ENCODE measurements at places on chromosomes 5 and 9.

DNA sequence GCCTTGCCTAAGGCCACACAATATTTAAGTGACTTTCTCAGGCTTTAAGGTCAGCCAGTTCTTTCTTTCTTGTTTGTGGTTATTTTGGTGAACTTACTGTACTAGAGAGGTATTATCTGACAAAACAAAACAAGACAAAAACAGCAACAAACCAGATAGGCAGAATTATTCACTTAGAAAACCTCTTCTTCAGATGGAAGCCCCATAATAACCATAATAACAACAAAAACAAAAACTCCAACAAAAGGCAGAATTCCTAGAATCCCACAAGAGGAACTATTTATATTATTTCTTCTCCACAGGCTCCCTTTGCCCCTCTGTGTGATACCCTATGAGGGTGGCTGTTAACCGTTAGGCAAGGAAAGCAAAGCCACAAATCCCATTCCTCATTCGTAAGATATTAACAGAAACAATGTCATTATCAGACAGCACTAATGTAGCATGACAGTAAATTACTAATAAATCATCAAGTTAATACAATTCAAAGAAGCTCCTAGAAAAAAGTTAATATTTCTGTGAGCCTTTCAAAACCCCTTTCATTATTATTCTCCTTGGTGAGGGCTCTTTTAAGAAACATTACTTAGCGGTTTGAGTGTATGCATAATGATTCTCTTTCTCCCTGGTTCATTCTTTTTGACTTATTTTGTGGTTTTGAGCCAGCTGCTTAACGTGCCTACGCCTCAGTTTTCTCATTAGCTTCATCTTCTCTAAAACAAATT, 274.9 kb downstream of the EFNA5 start:
- no peak for DNase-seq

GRCh38 chr9:22722492-22722891, 275.9 kb downstream of the DMRTA1 start:
- DNase-seq = no peak

DNA sequence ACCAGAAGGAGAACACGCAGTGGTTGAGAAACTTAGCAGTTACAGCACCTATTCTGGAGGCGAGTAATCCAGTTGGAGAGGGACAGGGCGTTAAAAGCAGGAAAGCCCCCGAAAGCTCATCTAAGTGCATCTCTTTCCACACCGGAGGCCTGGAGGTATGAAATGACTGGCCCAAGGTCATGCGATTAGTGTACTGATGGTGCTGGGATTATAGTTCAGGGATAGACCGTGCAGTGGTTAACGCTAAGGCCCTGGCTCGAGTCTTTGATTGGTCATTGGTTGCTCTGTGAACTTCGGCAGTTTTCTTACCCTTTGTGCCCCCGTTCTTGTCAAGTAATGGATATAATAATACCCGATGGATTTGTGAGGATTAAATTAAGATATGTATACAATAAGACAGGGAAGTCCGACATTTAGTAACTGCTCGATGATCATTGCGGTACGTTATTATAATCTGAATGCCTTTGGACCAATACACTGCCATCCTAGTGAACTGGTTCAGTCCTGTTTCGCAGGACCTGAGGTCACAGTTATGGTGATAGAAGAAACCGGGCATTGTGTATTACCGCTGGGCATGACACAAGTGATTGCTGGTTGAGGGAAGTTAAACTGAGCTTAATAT, 960 bp downstream of the CANX start:
- no peak for DNase-seq

GRCh38 chr5:138138949-138139780, at the start of gene NME5:
NME5 (minus strand) TSS chr5:138139428; CDS start chr5:138138780, 648 bp downstream.
- DNase-seq = no peak

DNA sequence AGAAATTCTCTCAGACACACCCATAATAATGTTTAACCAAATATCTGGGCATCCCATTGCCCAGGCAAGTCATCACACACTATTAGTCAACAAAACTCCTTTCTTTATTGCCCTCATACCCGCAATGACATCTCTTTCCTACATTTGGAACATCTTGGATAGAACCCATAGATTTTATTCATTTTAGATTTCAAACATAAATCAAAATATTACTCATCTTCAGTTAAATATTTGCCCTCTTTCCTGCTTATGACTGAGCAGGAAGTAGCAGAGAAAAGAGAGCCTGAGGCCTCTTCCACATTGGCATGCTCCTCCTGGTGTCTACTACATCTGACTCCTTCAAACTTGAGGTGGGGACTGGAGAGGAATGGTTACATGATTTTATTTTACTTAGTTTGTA, 592.0 kb downstream of the CHSY3 start:
- no peak for DNase-seq

DNA sequence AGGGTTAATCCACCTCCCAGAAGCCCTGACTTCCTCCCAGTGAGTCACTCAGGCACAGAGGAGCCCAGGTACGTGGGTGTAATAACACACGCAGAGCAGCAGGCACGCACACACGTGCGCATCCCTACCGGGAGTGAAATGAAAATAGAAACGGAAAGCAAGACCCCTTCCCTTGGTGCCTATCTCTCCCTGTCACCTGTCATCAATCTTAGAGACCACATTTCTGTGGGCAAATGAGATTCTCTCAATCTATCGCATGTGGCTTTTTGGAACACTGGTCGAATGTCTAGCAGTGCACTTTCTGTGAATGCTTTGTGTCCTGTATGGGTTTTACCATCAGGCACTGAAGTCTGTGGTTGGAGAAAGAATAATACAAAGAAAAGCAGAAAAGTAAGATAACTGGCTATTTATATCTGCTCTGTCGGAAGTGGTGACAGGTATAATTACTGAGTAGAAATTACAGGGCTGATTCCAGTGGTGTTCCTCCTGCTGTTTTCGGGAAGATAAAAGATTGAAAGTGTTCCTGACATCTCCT, 137.7 kb upstream of the GRIA1 start:
- DNase-seq = no peak

DNA sequence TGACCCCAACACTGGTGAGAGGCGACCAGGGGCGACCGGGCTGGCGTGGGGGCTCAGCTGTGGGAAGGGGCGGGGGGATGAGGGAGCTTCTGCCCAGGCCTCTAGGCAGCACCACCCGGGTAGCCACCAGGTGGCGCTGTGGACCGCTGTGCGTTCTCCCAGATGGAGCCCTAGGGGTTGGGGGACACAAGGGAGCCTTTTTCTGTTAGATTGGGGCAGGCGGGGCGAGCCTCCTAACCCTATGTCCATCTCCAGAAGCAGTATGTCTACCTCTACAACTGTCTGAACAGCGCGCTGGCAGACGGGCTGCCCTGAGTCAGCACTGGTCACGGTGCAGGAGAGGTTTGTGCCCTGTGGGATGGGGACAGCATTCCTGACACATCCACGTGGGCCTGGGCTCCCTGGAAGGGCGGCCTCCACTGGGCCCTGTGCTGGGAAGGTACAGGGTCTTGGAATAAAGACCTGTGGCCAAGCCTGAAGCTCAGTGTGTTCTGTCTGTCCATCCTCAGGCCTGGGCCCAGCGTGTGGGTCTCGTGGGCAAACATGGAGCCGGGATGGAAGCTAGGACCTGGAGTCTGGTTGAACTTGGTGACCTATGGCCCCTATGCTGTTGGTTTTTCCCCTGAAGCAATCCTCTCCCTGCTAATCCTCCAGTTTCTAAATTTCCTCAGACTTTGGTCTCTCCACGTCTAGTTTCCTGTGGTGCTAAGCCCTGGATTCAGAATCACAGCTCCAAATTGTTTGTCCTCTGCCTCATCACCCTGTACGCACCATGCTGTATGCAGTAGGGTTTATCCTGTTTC, 23.1 kb upstream of the SPTLC1 start:
- no peak for DNase-seq

GRCh38 chr9:12851341-12852090, 76.7 kb downstream of the LURAP1L start:
- DNase-seq = no peak

DNA sequence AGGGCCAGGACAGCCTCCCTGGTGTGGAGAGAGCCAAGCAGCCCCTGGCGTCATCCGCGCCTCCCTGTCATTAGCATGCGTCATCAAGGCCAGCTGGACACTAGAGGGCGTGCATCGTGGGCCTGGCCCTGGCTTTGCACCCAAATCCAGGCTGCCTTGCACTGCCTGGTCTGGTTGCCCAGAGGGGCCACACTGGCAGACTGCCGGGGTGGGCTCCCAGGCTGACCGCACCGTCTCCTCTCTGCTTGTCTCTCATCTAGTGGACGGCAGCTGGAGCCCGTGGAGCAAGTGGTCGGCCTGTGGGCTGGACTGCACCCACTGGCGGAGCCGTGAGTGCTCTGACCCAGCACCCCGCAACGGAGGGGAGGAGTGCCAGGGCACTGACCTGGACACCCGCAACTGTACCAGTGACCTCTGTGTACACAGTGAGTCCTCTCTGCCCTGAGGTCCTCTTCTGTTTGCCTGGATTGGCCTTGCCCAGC, 29.0 kb downstream of the HK3 start:
- DNase-seq = no peak

- no peak for DNase-seq
Measured at GRCh38 chr9:123544007-123544827, 188.2 kb downstream of the CRB2 start.

DNA sequence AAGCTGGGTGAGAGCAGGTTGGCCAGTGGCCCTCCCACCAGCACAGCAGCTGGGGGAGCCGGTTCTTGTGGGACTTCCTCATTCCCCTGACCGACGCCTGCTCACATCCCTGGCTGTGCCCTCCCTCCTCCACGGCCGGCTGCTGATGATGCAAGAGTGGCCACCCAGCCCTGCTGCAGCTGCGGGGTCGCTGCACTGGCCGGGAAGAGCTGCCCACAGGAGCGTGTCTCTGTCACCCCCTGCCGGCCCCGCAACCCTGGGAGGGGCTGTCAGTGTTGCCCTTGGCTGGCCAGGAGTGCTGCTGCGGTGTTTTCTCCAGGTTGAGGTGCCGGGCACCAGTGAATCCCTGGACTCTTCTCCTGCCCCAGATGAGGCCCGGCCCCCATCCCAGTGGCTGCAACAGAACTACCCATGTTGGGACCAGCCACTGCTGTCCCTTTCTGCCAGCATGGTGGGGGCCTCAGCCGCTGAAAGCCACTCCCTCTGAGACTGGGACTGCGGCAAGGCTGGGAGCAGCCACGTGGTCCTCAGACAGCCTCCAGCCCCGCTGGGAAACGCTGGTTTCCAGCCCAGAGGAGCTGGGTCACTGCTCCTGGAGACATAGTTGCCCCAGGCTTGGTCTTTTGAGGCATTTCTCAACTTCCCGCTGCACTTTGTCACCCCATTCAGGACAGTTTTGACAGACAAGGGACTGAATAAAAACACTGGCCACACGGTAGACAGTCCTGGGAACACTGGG, 739 bp downstream of the CARD9 start:
- DNase-seq = no peak

DNA sequence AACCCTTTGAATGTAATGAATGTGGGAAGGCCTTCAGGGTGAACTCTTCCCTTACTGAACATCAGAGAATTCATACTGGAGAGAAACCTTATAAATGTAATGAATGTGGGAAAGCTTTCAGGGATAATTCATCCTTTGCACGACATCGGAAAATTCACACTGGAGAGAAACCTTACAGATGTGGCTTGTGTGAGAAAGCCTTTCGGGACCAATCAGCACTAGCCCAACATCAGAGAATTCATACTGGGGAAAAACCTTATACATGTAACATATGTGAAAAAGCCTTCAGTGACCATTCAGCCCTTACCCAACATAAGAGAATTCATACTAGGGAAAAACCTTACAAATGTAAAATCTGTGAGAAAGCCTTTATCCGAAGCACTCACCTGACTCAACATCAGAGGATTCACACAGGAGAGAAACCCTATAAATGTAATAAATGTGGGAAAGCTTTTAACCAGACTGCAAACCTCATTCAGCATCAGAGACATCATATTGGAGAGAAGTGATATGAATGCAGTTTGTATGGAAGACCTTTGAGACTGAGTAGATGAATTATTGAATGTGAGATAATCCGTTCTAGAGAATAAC, 24.6 kb downstream of the ZNF454 start:
- DNase-seq = no peak

- no peak for DNase-seq
Measured at GRCh38 chr5:73625944-73626811, at the start of gene ARHGEF28. ARHGEF28 (plus strand) TSS chr5:73626196; CDS start chr5:73684852, 58,656 bp downstream.

GRCh38 chr9:36249189-36249588, 9.1 kb downstream of the GNE start:
- DNase-seq = no peak

DNA sequence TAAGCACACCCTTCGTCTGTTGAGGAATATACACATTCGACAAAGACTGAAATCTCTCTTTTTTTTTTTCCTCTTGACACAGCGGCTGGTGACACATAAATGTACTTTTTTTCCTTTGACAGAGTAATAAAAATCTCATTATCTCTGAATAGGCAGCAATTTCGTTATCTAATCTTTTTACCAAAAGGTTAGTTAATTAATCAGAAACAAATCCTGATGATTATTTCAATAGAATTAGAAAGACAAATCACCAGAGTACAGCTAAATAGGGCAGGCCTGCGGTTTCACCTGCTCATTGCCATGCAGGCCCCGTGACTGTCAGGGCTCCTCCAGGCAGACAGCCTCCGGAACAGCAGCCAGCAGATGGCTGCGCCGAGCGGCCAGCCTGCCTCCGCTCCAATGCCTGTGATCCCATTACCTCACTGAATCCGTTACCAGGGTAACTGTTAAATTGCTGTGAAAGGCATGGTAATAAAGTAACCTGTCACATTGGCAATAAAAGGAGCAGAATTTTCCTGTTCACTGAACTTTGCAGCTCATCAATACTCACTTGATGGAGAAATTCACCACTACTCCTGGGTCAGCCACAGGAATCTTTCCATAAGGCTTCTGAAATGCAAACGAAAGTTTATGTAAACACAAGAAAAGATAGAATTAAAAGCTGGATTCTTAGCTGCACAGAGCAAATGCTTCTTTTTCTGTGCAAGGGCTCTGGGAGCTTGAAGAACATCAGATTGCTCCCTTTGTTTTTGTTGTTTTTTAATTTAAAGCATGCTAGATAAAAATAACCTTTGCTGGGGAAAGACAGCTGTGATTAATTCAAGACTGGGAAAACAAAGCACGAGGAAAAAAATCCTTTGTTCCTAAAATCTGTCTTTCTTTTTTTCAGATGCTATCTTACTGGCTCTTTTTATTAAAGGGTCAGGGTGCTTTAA, 666.4 kb upstream of the ZNF608 start:
- peak; percentile 71 for DNase-seq

DNA sequence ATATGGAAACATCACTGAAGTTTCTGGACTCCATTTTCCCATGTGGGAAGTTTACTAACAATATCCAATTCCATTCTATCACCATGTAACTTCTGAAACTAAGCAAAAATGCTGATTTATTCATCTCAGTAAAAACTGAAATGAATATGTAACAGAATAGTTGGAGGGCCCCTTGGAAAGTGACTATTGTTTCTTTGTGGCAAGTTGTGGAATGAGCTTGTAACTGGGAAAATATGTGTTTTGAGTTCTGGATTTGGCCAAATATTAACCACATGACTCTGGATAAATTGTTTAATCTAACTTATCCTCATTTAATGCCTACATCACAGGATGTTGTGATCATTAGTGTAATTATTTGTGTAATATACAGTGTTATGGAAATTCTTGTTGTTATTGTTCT, 619.3 kb downstream of the TLE4 start:
- DNase-seq = no peak

GRCh38 chr5:90613459-90613858, 54.9 kb downstream of the ADGRV1 start:
- no peak for DNase-seq
